ENCODE measurements at places on chromosomes 2 and 18.

- no peak for DNase-seq
Observed at GRCh38 chr2:74065456-74065855, 80.7 kb downstream of the TET3 start.

GRCh38 chr2:68352651-68353391 is 12.3 kb upstream of the PLEK start:
- DNase-seq, result no peak

- DNase-seq, result no peak
Observed at GRCh38 chr2:1614564-1614963, 129.8 kb downstream of the PXDN start.

GRCh38 chr2:26300234-26300925 is 45.6 kb upstream of the SELENOI start:
- no peak for DNase-seq

DNA sequence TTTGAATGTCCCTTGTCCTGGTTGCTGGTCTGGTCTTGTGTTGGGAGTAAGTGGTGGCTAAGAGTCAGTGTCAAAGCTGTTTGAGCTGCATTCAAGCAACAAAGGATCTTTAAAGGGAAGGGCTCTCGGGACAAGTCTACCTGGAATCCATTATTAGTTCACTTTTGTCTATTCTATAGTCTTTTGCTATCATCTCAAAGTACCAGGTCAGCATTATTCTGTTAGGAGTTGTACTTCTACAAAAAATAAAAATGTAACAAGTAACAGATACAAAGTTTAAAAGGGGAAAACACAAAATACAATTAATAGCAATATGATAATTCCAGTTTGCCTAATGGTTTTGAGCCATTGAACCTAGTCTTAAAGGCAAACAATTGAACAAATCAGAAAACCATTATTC is 317.9 kb downstream of the ZNF516 start:
- DNase-seq, result no peak

GRCh38 chr2:74162951-74163350 is 15.2 kb upstream of the BOLA3 start:
- DNase-seq, result no peak

DNA sequence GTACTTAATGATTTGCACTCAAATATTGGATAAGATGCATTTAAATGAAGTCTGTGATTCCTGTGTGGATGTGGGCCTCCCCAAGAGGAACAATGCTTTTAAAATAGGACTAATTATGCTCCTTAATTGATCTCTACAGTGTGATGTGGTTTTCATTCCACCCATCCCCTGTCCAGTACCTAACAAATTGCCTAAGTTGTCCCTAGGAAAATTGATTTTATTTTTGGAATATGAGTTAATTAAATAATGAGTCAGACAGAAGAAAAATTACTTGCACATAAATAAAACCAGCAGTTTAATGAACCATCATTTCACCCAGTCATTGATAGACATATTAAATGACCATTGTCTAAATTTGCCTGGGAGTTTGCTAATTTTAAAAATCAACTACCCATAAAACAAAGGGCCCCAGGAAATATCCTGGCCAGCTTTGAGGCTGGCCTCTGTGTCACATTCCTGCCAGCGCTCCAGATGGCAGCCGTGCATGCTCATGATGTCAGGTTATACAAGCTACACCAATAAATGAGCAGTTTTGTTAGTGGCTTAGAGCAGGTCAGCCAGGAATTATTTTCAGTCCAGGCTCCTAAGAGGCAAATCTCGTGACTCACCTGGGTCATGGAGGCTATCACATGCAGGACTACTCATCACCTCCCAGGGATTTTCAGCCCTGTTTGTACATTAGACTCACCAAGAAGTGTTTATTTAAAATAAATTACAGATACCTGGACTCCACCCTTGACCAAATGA is 31.9 kb downstream of the ABHD3 start:
- no peak for DNase-seq

DNA sequence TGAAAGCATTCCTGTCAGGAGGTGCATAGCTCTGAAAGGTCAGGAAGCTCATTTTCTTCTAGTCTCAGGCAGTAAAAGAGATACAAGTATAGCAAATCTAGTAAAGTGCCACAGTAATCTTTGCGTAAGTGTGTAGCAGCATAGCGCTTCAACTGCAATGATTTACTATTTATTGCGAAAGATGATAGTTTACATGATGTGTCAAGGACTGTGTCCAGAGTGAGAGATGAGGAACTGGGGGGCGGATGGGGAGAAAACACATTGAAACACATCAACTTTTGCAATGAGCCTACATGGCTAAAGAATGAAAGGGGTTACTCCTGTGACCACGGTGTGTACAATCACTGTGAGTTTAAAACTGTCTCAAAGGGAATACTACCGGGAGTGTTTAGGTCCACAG is 644.4 kb downstream of the GALR1 start:
- DNase-seq, result no peak

DNA sequence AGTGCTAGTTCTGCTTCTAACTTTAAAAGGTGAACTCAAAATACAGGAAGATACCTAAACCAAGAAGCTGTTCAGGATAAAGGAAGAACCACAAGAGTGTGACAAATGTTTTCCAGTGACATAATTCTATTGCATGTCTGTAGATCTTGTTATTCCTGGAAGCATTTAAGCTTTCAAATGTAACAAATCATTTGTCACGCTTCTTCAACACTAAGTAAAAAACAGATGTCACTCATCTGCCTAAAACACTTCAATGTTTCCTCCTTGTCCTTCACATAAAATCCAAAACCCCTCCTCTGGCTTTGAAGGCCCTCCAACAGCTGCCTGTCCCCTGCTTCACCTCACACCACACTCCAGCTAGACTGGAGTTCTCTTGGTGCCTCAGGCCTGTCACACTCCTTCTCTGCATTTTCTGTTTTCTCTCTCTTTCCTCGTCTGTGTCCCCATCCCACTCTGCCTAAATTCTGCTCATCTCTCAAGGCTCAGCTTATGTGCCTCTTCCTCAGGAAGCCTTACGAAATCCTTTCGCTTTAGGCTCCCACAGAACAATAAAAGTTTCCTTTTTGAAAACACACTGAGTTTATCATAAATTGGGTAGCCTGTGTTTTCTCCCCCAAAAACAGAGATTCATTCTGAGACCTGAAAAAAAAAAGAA is 6.4 kb upstream of the CLEC4F start:
- DNase-seq, result no peak

- no peak for DNase-seq
Observed at GRCh38 chr18:79528846-79529245, 133.1 kb downstream of the NFATC1 start.

DNA sequence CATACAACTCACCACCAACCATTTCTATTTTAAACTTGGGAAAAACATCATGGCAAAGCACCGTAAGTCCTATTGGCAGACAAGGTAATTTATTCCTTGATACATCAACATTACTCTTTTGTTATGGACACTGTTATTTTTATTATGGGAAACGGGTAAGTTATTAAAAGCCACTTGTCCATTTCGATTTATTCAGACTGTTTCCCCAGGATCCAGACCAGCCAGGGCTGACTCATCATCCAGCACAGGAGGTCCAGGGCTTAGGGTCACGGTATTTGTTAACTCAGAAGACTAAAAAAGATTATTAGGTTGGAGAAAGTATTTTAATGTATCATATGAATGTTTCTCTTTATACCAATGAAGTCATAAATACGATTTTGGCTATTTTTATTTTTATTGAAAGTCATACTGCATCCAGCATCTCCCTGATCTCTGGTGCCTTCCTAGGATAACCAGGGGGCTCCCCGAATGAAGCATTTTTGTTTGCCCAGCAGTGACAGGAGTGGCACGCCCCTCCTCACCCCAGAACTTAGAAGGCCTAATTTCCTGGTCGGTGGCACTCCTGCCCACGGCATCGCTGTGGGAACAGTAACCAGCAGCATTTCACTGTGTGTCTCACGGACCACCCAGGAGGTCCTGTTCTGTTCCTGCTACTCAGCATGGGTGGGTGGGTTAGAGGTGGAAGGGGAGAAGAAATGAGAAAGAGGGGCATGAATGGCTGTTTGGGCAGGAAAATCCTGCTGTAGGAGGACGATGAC is 446.1 kb downstream of the EIPR1 start:
- no peak for DNase-seq

DNA sequence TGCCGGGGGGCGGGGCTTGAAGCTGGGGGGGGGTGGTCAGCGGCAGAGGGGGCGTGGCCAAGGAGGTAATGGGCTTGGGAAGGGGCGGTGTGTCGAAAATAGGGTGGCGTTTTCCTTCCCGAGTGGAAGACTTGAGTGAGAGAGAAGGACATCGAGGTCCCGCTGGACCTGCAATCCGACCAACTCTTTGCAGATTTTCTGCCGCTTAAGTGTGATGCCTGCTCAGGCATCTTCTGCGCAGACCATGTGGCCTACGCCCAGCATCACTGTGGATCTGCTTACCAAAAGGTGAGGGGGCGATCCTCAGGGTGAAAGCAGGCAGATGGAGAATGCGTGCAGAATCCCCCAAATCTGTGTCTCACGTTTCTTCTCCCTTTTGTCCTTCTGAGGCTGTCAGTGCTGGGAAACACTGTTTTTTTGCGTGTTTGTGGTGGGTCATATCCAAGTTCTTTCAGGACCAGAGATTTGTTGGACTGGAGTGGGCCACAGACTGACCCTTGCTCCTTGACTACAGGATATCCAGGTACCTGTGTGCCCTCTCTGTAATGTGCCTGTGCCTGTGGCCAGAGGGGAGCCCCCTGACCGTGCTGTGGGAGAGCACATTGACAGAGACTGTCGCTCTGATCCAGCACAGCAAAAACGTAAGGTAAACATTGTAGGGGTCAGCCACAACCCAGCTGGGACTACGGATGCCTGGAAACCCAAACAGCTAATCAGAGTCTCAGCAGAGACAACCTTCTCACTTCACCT is 727 bp downstream of the ZFAND2B start:
- no peak for DNase-seq

GRCh38 chr2:224626735-224627134 is 41.6 kb upstream of the CUL3 start:
- DNase-seq, result no peak

GRCh38 chr18:7147399-7147798 is 29.8 kb upstream of the LAMA1 start:
- DNase-seq, result no peak

DNA sequence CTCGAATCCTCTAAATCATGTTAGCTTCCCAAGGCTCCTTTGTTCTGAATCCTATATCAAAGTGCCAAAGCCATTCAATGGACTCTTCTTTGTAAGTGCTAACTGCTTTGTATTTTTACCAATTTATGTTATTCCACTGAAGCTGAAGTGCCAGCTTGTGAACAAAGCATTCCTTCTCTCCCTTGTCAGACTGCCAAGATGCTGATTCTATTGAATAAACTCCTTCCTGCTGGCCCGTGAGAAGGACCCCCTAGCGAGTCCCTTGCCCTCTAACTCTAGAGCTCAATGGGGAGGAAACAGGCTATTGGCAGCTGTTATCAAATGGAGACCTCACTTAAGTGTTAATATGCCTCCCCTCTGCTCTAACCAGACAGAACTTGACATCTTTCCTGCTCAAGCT is 1097.9 kb upstream of the CNTNAP5 start:
- DNase-seq, result peak; percentile 67

DNA sequence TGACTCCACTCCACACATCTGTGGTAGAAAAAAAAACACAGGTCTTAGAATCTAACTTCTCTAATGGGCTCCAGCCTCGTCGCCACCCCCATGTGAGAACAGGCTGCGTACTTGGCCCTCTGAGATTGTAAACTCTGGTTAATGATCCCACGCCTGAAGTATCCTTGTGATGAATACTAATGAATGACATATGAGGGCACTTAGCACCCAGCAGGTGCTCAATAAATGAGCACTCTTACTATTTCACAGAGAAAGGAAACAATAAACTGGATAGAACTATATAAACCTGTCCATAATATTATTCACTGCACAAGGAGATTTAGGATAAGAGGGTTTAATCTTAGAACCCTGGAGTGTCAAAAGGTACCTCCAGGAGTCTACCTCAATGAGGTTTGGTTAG is 310.1 kb upstream of the HNRNPA3 start:
- no peak for DNase-seq

DNA sequence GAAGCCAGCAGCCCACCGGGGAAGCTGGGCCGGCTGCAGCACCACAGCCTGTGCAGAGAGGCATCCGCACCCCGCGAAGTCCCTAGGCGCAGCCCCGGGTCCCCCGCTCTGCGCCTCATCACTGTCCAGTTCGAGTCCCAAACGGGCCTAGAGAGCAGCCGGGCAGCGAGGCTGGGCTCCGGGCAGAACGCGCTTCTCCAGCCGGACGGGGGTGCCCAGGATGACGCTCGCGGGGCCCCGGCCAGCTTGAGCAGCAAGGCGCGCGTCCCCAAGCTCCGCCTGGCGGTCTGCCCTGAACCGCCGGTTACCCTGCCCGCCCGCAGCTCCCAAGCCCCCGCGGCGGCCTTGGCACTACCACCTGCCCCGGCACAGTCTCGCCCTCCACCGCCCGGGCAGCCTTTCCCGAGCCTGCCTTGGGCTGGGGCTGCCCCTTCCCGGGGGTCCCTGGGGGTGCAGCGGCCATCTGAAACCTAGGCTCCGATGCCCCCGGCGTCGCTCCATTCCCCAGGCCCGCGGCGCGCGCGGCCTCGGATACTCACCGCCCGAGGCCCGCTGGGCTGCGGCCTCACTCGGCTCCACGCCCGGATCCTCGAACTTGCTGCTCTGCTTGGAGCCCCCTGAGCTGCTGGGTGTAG is 591 bp downstream of the SLC16A14 start:
- peak; percentile 47 for DNase-seq

DNA sequence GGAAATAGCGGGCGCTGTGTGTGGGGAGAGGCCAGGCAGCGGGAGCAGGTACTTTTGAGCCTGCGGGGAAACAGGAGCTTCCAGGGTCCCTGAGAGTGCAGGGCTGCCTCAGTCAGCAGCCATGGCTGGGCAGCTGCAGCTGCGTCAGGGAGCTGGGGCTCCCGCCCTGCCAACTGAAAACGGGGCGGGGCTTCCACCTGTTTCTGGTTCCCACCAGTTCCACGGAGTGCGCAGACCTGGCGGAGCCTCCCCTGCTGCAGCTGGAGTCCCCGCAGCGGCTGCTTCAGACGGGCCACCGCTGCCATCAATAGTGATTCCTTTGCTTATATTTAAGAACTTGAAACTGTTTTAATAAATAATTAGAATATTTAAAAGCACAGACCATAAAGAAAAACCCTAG is 30.6 kb upstream of the RPRM start:
- DNase-seq, result no peak

DNA sequence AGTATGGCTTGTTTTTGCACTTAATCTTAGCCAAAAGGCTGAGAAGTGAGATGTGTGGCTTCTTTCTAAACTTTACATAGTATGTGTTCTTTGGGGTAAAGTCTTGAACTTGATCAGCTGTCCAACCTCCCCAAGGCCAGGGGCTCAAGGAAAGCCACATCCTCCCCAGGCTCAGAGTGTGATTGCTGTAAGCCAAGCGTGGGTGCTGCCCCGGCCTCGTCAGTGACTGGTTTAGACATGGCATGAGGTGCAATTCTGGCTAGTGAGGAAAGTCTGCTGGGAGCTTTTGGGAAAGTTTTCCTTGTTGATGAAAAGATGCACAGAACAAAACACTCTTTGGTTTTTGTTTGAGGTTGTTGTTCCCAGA is 40.2 kb downstream of the TMEM177 start:
- no peak for DNase-seq

DNA sequence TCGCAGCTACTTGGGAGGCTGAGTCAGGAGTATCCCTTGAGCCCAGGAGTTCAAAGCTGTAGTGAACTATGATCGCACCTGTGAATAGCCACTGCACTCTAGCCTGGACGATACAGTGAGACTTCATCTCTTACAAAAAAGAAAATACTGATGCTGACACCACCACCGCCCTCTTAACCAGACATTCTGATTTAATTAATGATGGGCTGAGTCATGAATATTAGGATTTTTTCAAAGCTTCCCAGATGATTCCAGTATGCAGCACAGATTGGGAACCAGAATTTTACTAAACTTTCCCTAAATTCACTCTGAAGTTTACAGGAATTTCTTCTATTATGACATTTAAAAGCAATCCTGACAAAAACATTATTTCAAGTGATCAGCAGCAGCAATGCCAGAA is 130.1 kb downstream of the ERBB4 start:
- DNase-seq, result no peak
